ENCODE measurements at places on chromosomes 1 and 21.

DNA sequence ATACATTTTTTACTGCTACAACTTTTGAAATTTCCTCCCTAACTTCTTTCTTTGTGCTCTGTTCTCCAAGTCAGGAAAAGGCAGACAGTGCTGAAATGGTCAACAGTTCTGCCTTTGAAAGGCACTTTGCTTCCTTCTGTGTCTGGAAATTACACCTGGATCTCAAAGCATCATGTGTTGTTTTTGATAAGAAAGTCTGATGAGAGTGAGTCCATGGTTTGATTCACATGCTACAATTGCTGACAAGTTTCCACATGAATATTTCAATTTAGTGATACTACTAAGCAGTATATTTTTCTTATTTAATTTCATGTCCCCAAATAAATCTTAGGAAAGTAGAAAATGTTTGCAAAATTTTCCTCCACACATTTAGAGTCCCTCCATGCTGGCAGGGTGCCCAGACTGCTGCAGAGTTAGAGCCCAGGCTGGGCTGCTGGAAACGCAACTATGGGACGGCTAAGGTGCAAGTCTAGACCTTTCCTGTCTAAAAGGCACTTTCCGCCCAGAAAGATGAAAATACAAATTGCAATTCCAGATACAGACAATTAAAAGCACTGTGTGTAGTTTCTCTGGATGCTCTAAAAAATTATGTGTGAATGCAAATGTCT is 96.6 kb upstream of the RUNX1 start:
- DNase-seq, result no peak

GRCh38 chr1:225896937-225897549 is 8.1 kb upstream of the LEFTY1 start:
- no peak for DNase-seq

- DNase-seq, result peak; percentile 10
Measured at GRCh38 chr1:27726173-27727044, 648 bp downstream of the FAM76A start.

DNA sequence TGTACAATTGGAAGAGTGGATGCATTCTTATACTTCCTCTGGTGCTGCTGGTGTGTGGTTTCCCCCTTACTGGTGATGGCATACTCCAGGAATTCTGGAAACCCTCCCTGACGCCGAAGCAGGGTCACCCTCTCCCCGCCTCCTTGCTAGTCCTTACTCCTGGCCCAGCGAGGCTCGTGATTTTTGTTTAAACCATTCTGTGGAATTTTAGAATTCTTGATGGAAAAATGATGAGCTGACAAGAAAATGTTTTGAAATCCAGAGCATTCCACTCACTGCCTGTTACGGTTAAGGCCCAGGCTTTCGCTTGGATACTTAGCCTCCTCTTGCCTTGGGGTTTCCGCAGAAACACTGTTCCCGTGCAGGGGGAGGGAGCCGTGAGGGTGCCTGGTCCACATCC is 41.1 kb downstream of the IL6R start:
- DNase-seq, result no peak

- DNase-seq, result no peak
Measured at GRCh38 chr1:211752317-211752716, 76.9 kb upstream of the NEK2 start.

GRCh38 chr1:15760520-15761211 is 2.1 kb downstream of the FBLIM1 start:
- DNase-seq, result no peak

DNA sequence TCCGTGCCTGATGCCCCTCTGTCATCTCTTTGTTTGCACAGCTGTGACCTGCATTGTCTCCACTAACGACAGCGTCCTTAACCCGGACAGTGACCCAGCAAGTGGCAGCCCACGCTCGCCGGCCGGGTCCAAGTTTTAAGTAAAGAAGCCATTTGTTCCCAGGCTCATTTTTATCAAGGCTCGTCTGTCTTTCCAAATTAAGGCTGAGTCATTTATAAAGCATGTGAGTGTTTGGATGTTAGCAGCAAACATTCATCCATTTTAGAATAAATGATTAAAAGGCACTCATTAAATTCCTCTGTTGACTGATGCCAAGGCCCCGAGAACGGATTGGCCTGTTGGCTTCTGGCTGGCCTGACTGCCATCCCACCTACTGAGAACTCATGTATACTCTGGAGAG is 514.5 kb downstream of the NPHP4 start:
- no peak for DNase-seq
